ENCODE measurements at places on chromosomes 12 and 14. TPM values are rescaled to one million over a fixed set of nuclear protein-coding genes. Genes with fewer than 3 reads are reported as not detected.

The GPR84 gene
- not detected for total RNA-seq

DNA sequence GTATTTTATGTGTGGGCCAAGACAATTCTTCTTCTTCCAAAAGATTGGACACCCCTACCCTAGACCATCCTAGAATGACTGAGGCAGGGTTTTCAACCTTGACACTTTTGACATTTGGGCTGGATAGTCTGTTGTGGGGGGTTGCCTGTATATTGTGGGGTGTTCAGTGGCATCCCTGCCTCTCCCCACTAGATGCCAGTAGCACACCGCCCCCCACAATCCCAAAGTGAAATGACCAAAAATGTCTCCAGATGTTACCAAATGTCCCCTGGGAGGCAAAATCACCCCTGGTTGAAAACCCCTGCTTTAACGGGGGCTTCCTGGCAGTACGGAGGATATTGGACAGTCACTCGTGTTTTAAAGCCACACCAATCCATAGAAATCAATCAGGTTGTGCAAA is 219.6 kb downstream of the PHETA1 start:
- H3K4me3 ChIP-seq: no peak overlapping the region
- no peaks in the 10 kb centered on the region for H3K36me3 ChIP-seq
- DNase-seq: no peak
- no peaks in the 10 kb centered on the region for H3K27me3 ChIP-seq

The LMNTD1 gene
- total RNA-seq: not detected

GRCh38 chr12:3803865-3804472 is 51.1 kb upstream of the CRACR2A start:
- no peaks in the 10 kb centered on the region for H3K4me1 ChIP-seq
- H3K27ac ChIP-seq: no peak overlapping the region
- H3K27me3 ChIP-seq: no peaks in the 10 kb centered on the region
- H3K36me3 ChIP-seq: no peaks in the 10 kb centered on the region

DNA sequence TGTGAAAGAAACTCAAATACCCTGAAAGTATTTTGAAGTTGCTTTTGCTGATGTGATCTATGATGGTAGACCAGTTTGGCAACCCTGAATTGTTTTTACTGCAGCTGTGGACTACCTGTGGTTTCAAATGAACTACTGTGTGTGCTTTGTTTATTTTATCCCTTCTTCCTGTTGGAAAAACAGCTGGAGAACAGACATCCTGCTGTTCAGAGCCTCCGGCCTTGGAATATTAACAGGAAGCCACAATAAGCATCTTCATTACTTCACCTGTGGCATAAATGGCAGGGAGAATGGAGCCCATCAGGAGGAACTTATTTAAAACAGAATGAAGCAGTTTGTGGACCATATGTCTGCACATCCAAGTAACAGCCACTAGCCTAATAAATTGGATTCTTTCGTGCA is 104.8 kb downstream of the DUSP6 start:
- H3K4me3 ChIP-seq: no peak overlapping the region
- peaks cover 13% of the 10 kb centered on the region for H3K4me1 ChIP-seq
- no peaks in the 10 kb centered on the region for H3K36me3 ChIP-seq
- H3K27ac ChIP-seq: no peak overlapping the region

DNA sequence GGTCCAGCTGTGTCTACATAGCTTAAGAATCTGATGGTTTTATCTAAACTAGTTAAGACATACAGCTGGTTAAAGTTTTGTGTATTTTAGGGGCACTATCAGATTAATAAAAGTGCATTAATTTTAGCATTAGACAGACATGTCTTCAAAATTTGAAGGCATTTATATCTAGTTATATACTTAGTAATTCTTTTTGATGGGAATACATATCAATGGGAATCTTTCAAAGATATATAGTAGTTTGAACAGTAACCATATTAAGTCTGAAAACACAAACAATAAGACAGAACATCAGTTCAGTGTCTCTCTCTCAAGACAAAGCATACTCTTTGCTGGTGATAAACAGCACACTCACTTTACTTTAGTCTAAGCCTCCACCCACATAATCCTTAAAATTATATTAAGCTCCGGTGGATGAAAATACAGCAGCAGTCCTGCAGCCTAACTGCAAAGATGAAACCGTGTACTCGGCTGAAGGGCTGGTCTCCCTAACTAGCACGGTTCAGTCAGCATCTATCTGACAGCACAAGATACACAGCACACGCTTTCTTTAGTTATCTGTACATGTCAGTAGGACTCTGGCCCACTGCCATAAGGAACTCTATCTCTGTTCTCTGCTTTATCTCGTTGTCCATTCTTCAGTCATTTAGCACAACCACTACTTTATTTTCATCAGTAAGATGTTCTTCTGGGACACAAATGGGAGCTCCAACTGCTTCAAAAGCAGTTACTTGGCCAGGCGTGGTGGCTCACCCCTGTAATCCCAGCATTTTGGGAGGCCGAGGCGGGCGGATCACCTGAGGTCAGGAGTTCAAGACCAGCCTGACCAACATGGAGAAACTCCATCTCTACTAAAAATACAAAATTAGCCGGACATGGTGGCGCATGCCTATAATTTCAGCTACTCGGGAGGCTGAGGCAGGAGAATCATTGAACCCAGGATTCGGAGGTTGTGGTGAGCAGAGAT is 80.5 kb downstream of the MED13L start:
- no peak overlapping the region for H3K4me3 ChIP-seq
- H3K36me3 ChIP-seq: no peaks in the 10 kb centered on the region
- no peak overlapping the region for H3K27ac ChIP-seq
- no peak for DNase-seq
- H3K27me3 ChIP-seq: no peaks in the 10 kb centered on the region
